SW 1271 (cell line): ENCODE measurements at places on chromosomes 5 and 9.
A peak's percentile ranks its signal among the peaks of the same experiment; 100 is the strongest.

- no peak for DNase-seq
Measured at GRCh38 chr5:31758803-31759425, 120.0 kb downstream of the PDZD2 start.

DNA sequence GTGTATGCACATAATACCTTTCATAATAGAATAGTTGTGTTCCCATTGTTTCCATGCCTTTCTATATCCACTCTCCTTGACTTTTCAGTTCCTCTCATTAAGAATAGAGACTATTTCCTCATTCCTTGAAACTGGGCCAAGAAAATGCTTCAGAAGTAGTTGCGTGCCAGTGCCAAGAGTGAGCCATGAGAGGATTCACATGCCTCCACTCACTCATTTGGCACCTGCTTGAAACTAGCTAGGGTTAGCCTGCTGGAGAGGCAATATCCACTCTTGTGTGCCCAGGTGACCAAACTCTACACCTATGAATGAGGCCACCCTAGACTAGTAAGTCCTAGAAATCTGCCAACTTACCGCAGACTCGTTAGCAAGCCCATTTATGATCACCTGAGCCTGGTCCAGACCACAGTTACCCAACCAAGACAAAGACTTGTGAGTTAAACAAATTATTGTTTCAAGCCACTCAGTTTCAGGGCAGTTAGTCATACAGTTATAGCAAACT lies 276.3 kb downstream of the EPB41L4A start:
- no peak for DNase-seq

DNA sequence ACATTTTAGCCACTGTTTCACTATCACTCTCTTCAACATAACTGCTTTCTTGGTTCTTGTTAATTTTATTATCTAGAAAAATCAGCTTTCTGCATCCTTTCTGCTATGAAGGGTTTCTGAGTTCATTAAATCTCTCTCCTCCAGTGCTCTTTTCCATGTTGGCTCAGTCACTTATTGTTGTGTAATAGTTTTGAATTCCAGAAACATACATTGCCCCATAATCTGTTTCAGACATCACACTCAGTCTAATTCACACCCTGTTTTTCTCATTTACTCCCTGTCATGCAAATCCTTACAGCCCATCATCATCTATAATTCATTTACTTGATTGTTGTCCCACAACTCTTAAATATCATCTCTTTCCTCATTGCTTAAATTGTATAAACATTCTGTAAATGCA lies 176.1 kb upstream of the CDH12 start:
- no peak for DNase-seq

GRCh38 chr5:151497391-151498002 lies 50.1 kb downstream of the SLC36A1 start:
- no peak for DNase-seq

DNA sequence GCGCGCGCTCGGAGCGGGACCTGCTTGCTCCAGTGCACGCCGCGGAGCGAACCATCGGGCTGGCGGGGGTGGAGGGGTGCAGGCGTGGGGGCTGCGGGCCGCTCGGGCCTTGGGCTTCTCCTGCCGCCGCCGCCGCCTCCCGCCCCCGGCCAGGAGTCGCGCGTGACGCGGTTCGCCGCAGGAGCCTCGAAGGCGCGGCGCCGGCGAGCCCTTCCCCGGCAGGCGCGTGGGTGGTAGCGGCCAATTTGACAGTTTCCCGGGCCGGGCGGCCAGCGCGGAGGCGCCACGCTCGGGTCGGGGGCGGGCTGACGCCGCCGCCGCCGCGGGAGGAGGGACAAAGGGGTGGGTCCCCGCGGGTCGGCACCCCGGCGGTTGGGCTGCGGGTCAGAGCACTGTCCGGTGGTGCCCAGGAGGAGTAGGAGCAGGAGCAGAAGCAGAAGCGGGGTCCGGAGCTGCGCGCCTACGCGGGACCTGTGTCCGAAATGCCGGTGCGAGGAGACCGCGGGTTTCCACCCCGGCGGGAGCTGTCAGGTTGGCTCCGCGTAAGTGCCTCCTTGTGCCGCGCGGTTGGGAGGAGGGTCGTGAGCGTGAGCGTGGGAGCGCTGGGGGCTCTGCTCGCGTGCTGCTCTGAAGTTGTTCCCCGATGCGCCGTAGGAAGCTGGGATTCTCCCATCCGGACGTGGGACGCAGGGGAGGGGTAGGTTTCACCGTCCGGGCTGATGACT lies at the start of gene TJP2:
Gene TJP2 (plus strand): TSS at position 387 of the 725 bp plus-strand sequence. CDS start 96 bp downstream, at position 483.
- DNase-seq: peak; percentile 65

- no peak for DNase-seq
Measured at GRCh38 chr5:157611571-157612476, 36.2 kb upstream of the ADAM19 start.

DNA sequence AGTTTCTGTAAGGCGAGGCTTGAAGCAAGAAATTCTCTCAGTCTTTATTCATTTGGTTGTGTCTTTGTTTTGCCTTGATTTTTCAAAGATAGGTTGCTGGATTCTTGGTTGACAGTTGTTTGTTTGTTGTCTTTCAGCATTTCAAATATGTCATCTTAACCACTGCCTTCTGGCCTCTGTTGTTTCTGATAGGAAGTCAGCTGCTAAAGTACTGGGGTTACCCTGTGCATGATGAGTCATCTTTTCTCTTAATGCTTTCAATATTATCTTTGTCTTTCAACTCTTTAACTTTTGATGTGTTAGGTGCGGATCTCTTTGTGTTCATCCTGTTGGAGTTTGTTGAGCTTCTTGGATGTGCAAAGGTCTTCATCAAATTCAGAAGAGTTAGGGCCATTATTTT lies 1571.3 kb downstream of the MAT2B start:
- DNase-seq: no peak

GRCh38 chr9:21933865-21934264 lies 60.3 kb downstream of the CDKN2A start:
- no peak for DNase-seq

DNA sequence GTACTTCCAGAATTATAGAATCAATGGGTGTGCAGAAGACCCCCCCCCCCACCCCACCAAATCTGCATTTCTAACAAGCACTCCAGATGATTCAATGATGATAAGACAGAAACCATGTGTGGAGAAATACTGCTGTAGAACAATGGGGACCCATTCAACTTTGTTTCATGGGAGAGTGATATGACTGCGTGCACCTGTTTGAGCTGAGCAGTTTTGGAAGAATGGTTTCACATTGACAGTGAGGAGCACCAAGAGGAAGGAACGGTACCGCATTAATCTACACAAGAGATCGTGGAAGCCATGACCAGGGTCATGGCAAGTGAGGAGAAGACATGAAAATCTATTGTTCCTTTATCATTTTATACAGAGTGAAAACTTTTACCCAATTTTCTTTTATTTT lies 202.7 kb downstream of the CD180 start:
- no peak for DNase-seq

GRCh38 chr5:159061179-159061796 lies 38.4 kb downstream of the EBF1 start:
- no peak for DNase-seq

DNA sequence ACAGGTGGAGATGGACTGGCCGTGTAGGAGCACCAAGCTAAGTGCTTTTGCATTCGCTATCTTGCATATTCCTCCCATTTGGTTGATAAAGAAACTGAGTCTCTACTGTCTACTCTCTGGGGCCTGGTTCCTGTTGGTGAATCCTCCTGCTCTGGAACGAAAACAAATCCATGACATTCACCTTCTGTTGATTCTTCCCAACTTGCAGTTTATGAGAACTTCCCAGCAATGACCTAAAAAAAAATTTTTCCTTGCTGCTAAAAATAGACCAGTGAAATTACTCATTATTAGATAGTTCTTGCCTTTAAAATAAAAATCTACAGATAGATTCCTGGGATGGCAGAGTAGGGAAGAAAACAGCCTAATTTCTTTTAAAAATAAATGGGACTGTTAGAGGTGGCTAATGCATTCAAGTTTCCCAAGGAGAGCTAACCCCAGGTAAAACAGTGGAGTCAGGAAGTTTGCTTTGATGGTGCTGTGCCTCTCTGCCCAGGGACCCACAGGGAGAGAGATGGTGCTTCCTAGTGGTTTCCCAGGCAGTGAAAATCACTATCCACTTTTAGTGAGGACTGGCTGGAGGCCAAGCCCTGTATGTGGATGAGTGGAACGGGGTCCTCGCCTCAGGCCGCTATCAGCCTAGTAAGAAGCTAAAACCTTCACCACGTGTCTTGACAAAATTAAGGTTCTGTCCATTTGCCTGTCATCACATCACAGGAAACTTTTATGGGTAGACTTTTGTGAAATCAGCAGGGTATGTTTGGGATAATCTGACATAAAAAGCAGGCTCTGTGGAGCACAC lies 68.4 kb upstream of the NR3C1 start:
- no peak for DNase-seq

GRCh38 chr9:76161106-76161505 lies 233.1 kb downstream of the RFK start:
- DNase-seq: no peak

- no peak for DNase-seq
Measured at GRCh38 chr9:35267710-35268109, 105.9 kb downstream of the UNC13B start.

GRCh38 chr9:86860006-86860405 lies 87.3 kb downstream of the GAS1 start:
- no peak for DNase-seq

DNA sequence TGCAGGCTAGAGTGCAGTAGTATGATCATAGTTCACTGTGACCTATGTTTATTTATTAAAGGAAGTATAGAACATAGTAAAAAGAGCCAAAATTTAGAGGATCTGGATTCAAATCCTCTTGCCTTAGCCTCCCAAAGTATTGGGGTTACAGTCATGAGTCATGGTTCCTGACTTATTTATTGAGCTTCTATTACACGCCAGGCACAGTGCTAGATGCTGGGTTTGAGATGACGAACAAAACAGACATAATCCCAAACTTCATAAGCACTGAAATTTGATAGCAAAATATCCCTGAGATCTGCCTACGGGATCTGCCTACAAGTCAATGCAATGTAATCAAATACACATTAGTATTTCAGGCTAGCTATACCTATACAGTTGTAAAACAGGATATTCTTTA lies 2.5 kb downstream of the KIAA0825 start:
- DNase-seq: no peak

DNA sequence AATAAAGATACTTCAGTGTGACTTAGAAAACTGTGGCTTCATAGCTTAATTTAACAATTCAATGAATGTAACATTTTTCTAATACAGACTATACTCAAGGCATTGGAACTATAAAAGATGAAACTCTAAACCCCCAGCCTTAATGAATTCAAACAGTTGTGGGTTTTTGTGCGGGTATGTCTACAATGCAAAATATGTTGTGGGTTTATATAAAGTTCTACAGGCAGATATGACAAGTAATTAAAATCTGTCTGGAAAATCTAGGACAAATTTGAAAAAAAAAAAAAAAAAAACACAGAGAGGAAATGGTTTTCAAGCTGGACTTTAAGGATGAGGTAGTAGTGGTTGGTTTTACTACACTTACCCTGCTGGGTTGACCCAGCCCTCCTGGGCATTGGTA lies 467.5 kb upstream of the TLE4 start:
- no peak for DNase-seq

- no peak for DNase-seq
Measured at GRCh38 chr5:139063664-139064054, 134.5 kb downstream of the SIL1 start.

GRCh38 chr9:127558581-127559246 lies 53.4 kb upstream of the STXBP1 start:
- no peak for DNase-seq

DNA sequence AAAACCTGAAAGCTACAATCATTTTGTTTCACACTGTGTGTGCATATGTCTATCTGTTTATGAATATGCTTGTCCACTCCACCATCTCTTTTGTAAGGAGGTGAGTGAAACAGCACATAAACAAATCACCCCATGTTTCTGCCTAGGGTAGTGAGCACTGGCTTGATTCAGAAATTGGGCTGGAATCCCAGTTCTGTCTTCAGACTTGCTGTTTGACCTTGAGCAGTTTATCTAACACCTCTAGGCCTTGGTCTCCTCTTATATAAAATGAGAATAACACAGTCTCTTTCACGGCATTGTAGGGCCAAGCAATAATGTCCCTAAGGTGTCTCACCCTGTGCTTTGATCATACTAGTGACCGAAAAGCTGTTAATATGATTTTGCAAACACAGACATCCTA lies 61.2 kb downstream of the ZNF366 start:
- no peak for DNase-seq

GRCh38 chr9:9753266-9753665 lies 859.5 kb downstream of the PTPRD start:
- DNase-seq: no peak

DNA sequence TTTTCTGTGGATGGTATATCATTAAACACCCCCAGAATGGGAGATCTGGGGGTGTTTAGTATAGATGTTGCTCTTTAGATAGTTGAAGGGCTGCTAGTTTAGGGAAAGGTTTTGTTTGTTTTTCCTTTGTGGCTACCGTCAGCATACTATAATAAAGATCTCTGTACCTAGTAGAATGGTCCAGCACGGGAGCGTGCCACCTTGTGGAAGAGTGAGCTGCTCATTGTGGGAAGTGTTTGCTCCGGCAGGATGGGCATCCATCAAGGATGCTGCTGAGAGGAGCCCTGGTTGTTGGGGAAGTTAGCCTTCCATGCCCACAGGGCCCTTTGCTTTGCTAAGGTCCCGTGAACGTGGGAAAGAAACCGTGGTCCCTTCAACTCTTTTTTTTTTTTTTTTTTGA lies 113.1 kb downstream of the LIFR start:
- DNase-seq: no peak

GRCh38 chr9:116596646-116597045 lies 90.5 kb upstream of the TRIM32 start:
- no peak for DNase-seq

DNA sequence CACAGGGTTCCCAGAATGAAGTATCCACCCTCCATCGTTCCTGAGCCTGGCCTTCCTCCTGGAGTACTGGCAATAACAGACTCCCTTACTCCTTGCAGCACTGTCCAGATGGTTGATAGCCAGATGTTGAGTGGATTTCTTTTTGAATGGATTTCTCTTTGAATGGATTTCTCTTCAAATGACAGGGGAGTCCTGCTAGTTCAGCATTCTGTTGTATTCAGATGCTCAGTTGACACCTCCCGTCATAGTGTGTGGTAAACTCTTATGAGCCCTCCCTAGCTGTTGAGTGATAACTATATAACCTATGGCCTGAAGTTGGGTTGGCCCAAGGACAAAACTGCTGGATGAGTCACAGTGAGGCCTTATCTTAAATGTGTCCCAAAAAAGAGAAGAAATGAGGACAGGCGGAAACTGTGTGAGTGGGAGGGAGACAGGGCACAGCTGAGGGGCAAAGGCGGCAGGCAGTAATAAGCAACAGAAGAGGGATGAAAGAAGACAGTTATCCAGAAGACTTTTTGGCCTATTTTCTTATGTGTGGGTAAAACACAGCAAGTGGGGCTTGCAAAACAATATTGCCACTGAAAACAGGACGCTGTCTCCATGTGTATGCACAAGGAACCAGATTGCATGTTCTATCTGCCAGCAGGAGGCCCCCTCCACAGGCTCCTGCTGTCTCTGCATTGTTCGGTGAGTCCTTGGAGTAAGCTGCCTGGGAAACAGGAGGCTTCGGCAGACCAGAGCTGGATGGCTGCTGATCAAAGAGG lies 209.5 kb upstream of the S1PR3 start:
- DNase-seq: no peak
